ENCODE measurements at places on chromosomes 7 and 10. TPM values are rescaled to one million over a fixed set of nuclear protein-coding genes. Genes with fewer than 3 reads are reported as not detected.

ELFN1 gene
- 18.0 TPM for total RNA-seq

DYNC1I1 gene
- total RNA-seq = 3.2 TPM

GRCh38 chr10:68586606-68587305 lies 26.6 kb downstream of the TET1 start:
- no peak for DNase-seq

DNA sequence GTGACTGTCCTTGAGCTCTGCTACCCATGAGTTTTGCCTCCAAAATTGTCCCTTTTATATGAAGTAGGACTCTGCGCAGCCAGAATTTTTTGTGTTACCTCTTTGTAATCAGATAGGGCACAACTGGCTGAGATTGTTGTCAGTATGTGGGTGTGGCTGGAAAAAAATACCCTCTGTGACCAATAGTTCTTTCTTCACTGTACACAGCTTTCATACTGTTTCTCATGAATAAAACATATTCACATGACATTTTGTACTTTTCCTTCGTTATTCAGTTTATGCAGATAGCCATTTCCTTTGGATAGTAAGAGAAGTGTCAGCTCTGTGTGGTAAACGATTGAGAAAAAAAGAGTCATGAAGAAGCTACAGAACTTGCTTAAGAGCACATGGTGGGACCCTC lies 49.6 kb upstream of the WNT8B start:
- DNase-seq = no peak

GRCh38 chr7:116122972-116123595 lies 87.3 kb upstream of the TES start:
- peak; percentile 30 for DNase-seq

GRCh38 chr10:80860719-80861118 lies 323.0 kb downstream of the SH2D4B start:
- DNase-seq = no peak

GRCh38 chr7:104207348-104207730 lies 474 bp downstream of the ORC5 start:
- DNase-seq = peak; percentile 18

C10orf62 gene
- total RNA-seq = not detected

DNA sequence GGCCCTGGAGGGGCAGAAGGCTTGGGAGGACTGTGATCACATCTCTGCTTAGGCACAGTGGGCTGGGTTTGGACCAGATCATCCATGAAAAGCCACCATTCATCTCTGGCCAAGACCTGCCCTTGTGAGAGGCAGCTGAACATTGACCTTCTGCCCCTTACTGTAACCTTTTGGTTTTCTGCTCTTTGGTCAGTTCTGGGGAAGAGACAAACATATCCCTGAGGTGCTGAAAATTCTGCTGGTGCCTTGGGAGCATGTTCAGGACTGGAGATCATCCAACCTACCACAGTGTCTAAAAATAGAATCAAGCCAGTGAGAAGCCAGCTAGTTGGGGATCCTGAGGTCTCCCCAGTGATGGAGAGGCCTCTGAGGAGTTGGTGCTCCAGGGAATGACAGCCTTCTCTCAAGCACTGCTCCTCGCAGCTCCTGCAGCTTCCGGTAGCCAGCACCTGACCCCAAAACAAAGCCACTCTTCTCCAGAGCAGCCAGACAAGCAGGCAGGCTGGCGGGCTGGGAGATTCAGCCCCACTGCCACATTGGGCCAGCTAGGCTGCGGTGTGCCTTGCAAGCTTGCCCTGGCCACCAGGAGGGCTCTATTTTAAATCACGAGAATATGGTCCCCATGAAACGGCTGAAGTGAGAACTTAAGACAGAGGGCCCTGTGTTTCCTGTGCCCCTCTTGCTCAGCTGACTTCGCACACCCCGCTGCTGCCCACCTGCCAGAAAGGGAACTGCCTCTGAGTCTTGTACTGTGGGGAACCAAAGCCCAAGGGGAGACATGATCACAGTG lies 37.8 kb upstream of the UBE2H start:
- DNase-seq = peak; percentile 17

DNA sequence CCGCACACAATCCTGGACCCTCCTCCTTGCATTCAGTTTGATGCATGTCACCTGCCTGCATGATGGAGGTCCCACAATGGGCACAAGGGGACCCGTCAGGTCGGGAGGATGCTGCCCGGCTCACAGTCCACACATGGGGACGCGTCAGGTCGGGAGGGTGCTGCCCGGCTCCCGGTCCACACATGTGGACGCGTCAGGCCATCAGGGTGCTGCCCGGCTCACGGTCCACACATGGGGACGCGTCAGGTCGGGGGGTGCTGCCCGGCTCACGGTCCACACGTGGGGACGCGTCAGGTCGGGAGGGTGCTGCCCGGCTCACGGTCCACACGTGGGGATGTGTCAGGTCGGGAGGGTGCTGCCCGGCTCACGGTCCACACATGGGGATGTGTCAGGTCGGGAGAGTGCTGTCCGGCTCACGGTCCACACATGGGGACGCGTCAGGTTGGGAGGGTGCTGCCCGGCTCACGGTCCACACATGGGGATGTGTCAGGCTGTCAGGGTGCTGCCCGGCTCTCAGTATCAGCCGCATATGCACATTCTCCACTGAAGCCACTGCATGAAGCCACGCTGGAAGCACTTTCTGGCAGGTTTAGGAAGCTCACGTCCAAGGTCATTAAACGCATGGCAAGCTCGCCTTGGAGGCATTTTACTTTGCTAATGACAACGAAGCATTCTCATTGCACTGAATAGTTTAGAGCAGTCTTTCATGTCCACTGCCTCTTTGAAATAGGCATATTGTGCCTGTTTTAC lies 50.3 kb downstream of the DIP2C start:
- DNase-seq = no peak

NUDCD3 gene
- 86.8 TPM for total RNA-seq

AZGP1 gene
- not detected for total RNA-seq

LIPJ gene
- not detected for total RNA-seq

DNA sequence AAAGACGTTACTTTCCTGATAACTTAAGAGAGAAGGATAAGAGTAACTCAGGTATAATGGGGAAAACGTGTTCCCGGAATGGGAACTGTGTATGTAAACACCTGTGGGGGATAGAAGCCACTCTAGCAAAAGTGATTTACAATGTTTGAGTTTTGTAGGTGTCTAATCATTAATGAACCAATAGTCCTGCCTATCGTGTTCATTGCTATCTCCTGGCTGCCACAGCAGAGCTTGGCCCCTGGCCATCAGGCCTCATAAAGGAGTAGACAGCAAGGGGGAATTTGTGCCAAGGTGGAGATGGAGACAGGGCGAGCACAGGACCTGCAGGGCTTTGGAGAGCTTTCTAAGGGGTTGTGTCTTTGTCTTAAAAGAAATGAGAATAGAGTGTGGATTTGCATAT lies 102.1 kb downstream of the GAD2 start:
- DNase-seq = no peak

SPRN gene
- total RNA-seq = 3.7 TPM

CDNF gene
- 2.0 TPM for total RNA-seq

DNA sequence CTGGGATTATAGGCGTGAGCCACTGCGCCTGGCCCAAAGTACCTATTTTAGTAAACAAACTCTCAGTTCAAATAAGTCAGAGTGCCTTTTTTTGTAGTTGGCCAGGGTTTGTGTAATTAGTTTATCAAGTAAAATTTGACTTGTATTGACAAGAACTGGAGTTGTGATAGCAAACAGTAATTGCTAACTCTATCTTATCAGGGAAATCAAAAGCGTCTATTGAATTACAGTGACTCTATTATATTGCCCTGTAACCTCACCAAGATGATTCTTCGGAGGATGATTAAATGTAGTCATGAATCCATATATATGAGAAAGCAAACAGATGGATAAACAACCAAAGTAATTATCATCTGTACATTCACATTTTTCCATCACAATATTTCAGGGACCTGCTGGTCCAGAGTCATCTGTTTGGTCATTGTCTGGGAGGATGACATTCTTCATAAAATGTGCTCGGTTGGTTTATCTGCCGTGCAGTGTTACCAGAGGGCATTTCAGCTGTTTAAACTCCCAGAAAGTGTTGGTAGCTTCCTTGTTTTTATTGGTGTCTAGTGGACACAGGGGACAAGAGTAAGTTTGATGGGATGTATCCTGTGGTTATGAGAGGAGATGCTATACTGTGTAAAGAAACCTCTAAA lies 35.6 kb downstream of the DOCK1 start:
- DNase-seq = no peak

PNLIPRP2 gene
- not detected for total RNA-seq

DNA sequence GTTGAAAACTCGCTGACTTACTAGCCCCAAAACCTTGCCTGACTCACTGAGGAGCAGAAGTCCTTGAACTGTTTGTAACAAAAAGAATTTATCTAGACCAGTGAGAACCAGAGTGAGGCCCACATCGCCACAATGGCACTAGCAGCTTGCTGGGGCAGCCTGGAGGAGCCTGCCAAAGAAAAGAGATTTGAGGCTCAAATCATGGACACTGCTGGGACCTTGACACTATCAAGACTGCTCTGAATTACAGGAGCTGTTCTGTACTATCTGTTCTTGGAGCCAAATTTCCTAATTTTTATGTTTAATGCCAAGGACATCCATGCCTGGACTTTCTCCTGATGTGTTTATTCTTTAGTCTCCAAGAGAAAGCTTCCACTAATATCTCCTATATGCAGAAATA lies 82.0 kb upstream of the JCAD start:
- DNase-seq = no peak

GRCh38 chr10:61337741-61338140 lies 115.4 kb downstream of the TMEM26 start:
- no peak for DNase-seq

GRCh38 chr10:114412907-114413797 lies 8.8 kb upstream of the AFAP1L2 start:
- DNase-seq = peak; percentile 48

GRCh38 chr10:124065382-124066125 lies 27.8 kb downstream of the CHST15 start:
- no peak for DNase-seq

SRPK2 gene
- 59.2 TPM for total RNA-seq

DNA sequence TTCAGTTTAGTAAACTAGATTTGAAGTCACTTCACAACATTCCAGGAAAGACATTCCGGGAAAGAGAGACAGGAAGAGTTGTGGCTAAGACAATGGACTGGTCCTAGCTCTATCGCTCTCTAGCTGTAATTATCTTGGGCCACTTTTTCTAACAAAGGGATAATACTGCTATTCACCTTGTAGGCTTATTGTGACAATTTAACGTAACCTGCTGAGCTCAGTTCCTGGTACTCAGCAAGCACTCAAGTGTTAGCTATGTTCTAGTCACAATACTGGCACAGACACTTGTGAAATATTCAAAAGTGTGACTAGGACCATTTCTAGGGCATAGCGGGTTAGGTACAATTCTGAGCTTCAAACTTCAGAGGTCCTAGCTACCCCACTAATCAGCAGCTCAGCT lies 12.0 kb upstream of the NRCAM start:
- no peak for DNase-seq

GRCh38 chr7:30974605-30975255 lies 11.0 kb downstream of the GHRHR start:
- peak; percentile 18 for DNase-seq

- no peak for DNase-seq
Observed at GRCh38 chr7:71345117-71345884, 213.4 kb downstream of the GALNT17 start.

Data from astrocyte (in vitro differentiated cells and primary cell).